ENCODE measurements at places on chromosomes 1 and 21.

DNA sequence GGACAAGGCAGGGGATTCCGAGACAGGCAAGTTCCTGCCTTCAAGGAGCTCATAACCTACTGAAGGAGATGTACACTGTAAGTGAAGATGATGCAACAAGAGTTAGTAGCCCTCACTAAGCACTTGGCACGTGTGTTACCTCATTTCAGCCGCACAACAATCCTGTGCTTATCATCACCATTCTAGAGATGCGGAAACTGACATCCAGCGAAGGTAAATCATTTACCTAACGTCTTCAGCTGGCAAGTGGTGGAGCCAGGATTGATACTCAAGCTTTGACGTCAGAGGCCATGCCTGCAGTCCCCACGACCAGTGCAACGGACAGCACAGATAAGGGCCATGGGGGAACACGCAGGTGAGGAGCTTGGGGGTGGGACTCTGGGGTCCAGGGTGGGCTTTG is 2.9 kb upstream of the UBXN10 start:
- no peak for DNase-seq

DNA sequence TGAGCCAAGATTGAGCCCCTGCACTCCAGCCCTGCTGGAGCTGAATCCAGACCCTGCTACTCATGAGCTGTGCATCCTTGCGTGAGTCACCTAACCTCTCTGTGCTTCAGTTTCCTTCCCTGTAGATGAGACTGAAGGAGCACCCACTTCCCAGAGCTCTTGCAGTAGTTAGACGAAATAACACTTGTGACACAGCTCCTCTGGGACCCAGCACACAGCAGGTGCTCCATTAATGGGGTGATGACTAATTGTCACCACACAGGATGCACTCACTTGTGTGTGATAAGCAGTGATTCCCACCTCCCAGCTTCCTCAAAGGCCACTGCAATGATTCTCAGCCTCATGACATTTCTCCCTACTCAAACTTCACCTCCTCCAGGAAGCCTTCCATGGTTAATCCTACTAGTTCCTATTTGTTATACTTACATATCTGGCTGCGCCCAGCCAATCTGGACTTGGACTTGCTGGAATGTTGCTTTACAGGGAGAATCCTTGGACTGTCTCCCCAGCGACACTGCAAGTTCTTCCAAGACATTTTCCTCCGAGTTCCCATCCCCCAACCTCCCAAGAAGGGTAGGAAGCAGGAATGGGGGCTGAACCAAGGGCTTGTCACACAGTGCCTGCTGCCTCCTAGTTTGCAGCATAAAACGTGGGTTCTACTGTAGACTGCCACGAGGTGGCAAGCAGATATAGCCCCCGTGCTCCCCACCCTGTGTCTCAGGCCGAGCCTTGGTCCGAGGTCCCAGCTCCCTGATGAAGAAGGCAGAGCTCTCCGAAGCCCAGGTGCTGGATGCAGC is 17.2 kb downstream of the DRAXIN start:
- no peak for DNase-seq

GRCh38 chr1:162081316-162081715 is 11.8 kb downstream of the NOS1AP start:
- no peak for DNase-seq

DNA sequence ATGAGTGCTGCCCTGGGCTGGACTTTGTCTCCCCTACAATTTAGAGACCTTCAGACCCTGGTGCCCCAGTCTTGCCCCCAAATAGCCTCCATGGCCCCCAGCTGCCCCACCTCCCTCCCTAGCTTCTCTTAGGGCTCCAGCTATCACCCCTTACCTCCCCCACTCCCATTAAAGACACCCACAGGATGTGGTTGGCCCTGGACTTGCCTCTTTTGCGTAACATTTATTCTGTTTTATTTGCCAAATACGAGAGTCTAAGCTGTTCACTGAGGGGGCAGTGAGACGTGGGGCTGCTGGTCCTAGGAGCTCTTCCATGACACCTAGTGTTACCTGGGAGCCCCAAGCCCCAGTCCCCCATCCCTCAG is 4.5 kb downstream of the ZC3H12A start:
- DNase-seq, result no peak

- DNase-seq, result no peak
Measured at GRCh38 chr1:100423832-100424337, 71.6 kb downstream of the CDC14A start.

DNA sequence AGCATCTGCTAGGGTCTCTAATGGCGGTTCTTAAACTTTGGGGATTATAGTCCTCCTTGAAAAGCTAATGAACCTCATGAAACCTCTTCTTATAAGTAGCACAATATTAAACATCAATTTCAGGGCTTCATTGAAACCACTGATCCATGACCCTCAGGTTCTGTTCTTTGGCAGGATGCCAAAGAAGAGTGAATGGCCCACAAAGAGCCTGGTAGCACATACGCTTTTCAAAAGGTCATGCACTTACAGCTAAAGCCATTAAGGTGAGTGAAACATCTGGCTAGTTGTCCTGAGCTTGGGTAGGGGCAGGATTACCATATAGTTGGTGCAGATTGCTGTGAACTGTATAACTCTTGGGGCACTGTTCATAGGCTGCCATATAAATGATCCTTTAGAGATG is 42.3 kb downstream of the MDM4 start:
- peak; percentile 92 for DNase-seq

DNA sequence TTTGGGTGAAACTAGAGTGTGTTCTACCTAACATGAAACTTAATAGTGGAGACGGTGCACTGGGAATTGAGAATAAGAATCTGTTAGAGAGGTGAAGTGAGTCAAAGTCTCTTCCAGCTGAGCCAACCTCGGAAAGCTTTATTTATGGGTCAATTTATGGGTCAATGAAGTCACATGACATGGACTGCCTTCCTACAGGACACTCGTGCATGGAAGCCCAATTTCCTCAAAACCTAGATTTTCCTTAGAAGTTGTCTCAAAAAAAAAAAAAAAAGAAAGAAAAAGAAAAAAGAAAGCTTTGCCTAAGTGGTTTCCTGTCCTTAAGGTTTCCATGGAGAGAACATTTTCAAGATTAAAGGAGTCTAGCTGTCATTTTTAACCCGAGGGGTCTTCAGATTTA is 26.7 kb downstream of the CACHD1 start:
- DNase-seq, result no peak

GRCh38 chr21:16713331-16714117 is 799.3 kb upstream of the CXADR start:
- DNase-seq, result no peak

DNA sequence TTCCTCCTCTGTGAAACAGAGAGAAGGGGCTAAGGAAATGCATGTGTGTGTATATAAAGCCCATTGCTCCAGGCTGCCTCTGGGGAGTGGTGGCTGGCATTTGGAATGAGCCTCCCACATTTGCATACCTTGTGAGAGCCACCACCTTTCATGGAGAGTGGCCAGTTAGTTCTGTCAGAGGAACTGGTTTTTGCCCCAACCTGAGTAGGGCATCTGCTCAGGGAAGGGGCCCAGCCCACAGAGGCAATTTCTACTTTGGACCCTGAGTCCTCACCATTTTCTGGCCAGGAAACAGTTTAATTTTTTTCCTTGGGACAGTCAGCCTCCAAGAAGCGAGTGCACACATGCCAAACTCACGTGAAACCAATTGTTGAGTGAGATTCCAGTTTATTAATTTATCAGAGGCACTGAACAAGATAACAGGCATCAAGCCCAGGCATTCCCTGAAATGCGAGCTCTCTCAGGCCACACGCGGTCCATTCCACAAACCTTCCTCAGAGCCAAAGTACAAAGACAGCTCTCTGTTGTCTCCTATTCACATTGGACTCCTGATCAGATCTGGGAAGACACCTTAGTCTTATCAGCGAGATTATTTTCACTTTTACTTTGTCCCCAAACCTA is 1.0 kb upstream of the SLC6A9 start:
- DNase-seq, result no peak

- DNase-seq, result no peak
Measured at GRCh38 chr1:106995970-106996369, 60.5 kb upstream of the PRMT6 start.

DNA sequence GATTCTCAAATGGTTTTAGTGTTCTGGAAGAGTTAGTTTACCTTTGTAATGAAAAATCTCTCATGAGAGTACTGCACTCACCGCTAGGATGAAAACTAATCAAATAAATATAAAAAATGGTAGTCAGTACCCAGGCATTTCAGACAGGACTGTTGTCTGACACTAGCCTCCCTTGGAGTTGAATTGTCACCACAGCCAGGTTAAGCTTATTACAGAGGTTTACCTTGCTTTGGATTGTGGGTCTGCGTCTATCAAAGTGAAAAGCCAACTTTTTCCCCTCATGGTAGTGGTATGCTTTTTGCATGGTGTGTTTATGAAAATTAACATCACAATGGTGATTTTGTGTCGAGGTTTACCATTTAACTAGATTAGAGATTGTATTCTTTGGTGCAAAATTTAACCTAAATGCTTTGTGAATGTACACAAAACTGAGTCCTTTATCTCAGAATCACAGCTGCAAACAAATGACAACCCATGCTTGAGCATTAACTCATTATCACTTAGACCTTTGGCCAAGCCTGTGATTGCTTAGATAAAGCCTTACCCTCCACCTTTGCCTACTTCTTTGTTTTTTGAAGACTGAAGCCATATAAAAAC is 20.1 kb downstream of the RAP1A start:
- no peak for DNase-seq

- no peak for DNase-seq
Measured at GRCh38 chr1:169298441-169298840, 69.2 kb downstream of the NME7 start.

- DNase-seq, result no peak
Measured at GRCh38 chr1:216553766-216554165, 130.5 kb upstream of the USH2A start.

- no peak for DNase-seq
Measured at GRCh38 chr1:201585093-201585483, 46.2 kb downstream of the NAV1 start.

GRCh38 chr1:199042193-199042592 is 403.4 kb downstream of the PTPRC start:
- DNase-seq, result no peak

- DNase-seq, result no peak
Measured at GRCh38 chr1:26702680-26703038, 6.8 kb downstream of the ARID1A start.

- no peak for DNase-seq
Measured at GRCh38 chr1:236389253-236389652, 4.8 kb upstream of the EDARADD start.

DNA sequence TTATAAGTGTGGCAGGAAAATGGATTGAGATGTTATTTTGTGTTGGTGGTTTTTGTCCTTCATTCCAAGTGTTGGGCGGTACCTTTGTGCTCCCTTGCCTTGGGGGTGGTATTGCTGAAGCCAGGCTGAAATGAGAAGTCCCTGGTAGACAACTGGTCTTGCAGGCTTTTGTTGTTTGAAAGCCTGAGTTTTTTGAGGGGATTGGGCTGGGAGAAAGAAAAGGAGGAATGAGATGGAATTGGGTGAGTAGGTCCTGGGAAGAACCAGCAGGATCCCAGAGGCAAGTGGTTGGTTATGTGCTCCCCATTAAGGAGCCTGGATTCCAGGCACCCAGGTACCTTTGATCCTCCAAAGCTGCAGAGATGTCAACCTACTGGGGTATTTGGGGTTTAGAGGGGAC is 93.7 kb upstream of the SLC2A1 start:
- DNase-seq, result no peak

- DNase-seq, result no peak
Measured at GRCh38 chr1:168266644-168267186, 14.0 kb upstream of the TBX19 start.

GRCh38 chr21:41751611-41752011 is 15.2 kb downstream of the RIPK4 start:
- peak; percentile 69 for DNase-seq

GRCh38 chr21:40146216-40146837 is 279.1 kb downstream of the PCP4 start:
- DNase-seq, result peak; percentile 67

DNA sequence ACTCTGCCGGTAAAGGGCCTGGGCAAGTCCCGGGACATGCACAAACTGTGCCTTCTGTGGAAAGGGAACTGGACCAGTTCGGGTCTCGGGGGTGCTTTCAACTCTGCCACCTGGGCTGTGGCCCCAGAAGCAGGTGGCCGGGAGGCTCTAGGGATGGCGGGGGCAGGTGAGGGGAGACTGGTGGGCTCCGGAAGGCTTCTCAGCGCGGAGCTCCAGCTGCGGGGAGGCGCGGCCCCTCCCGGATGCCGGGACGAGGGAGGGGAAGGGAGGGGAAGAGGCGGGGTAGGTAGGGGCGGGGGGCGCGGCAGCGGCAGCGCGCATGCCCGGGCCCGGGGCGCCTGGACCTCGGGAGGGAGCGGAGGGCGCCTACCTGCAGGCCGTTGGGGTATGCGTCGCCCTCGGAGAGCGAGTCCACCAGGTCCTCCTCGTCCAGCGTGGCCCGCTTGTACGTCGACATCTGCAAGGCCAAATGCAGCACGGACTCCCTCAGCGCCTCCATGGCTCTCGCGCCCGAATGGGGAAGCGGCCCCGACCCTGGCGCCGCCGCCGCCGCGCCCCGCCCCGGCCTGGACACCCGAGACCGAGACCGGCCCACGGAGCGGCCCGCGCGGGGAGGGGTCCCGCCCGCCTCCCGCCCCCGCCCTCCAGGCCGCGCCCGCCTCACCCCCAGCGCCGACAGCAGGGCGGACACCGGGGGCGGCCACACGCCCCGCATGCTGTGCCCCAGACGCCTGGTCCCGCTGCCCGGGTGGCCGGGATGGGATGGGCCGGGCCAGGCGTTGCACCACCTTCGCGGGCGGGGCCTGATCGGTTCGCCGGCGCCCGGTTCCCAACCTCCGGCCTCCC is at the start of gene ECE1:
TSS of gene ECE1 (minus strand) at position 764 of the 846 bp plus-strand sequence. CDS start at position 715, 49 bp downstream.
- DNase-seq, result peak; percentile 3

- DNase-seq, result peak; percentile 22
Measured at GRCh38 chr21:29175408-29176134, 45.1 kb downstream of the MAP3K7CL start.

- DNase-seq, result no peak
Measured at GRCh38 chr1:9629445-9630201, 21.9 kb upstream of the PIK3CD start.

GRCh38 chr21:25539606-25540005 is 67.7 kb downstream of the MRPL39 start:
- DNase-seq, result no peak

DNA sequence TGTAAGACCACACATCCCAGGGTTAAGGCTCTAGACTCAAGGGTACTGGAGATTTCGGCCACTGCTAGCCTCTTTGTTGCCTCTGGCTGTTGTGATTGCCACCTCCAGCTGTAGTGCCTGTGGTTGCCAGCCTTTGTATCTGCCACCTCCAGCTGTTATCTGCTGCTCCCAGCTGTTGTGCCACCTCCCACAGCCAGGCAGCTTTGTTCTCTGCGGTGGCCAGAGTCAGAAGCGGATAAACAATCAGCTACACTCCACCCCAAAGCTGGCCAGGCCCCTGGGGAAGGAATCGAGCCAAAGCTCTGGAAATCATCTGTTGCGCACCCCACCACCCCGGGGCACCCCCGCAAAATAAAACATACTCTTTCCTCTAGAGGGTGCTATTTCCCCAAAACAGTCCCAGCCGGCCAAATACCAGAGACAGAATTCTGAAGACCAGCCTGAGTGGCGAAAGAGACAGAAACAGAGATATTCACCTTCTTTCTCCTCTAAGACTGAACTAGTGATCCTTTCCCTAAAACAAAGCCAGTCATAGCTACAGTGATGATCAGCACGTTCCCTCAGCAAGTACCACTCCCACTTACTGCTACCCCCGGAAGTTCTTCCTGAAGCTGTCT is 14.8 kb upstream of the PIGM start:
- peak; percentile 25 for DNase-seq

- no peak for DNase-seq
Measured at GRCh38 chr21:46551636-46552241, 53.1 kb downstream of the S100B start.

Measured in NCI-H1417 (cell line).